Activated naive CD4-positive, alpha-beta T cell treated with anti-CD3 and anti-CD28 coated beads, Interleukin-2, amount 50 U/mL, for 16 hours (primary cell): ENCODE measurements at places on chromosomes 1 and 21.

GRCh38 chr1:55634516-55634915 is 419.4 kb upstream of the USP24 start:
- no peak for DNase-seq

- no peak for DNase-seq
Observed at GRCh38 chr1:180415985-180416633, 86.3 kb downstream of the ACBD6 start.

- peak; percentile 5 for DNase-seq
Observed at GRCh38 chr1:909861-910310, 13.8 kb upstream of the SAMD11 start.

- DNase-seq: no peak
Observed at GRCh38 chr1:173042806-173043205, 7.9 kb downstream of the TNFSF18 start.

GRCh38 chr1:240765732-240766363 is 153.9 kb upstream of the GREM2 start:
- DNase-seq: no peak

- no peak for DNase-seq
Observed at GRCh38 chr21:32206631-32207405, 72.0 kb downstream of the MIS18A start.

DNA sequence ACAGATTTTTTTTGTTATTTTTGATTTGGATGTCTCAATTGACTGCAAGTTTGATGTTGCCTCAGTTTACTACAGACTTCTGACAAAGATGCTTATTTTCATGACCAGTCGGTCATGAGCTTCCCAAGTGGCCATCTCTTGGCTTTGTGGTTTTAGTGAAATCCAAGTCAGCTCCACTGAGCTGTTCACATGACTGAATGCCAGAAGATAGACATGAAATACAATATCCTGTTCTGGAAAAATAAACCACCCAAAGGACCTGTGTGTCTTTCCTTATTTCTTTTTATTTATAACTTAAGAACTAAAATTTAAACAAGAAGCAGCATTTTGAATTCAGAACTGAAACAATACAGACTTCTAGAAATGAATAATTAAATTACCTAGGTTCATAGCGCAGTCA is 89.3 kb downstream of the HMCN1 start:
- DNase-seq: no peak

DNA sequence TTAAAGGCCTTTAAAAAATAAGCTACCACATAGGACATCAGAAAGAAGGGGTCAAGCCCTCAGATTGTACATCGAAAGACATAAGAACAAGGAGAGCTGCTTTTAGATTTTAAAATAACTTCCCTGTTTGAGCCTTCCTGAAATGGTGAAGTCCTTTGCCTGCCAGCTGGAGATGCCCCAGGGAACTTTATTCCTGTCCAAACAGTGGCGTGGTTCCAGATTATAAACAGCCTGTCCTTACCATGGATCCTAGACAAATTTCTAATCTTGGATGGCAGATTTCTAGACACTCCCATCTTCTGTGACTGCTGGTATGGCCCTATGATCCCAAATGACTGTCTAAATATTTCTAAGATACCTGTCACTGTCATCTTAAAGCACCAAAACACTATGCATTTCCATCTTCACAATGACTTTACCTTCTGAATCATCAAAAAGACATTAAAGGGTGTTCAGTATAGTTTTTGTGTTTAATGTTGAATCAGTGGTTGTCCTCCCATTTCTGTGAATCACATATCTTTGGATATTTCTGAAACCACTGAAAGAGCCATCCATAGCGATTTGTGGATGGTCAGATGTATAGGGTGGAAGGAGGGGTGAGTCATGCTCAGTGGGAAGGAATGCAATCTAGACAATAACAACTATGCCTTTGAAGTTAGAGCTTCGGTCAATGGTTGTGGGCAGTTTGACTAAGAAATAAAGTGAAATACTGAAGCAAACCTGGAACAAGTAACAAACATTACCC is 23.2 kb downstream of the ILDR2 start:
- DNase-seq: no peak

DNA sequence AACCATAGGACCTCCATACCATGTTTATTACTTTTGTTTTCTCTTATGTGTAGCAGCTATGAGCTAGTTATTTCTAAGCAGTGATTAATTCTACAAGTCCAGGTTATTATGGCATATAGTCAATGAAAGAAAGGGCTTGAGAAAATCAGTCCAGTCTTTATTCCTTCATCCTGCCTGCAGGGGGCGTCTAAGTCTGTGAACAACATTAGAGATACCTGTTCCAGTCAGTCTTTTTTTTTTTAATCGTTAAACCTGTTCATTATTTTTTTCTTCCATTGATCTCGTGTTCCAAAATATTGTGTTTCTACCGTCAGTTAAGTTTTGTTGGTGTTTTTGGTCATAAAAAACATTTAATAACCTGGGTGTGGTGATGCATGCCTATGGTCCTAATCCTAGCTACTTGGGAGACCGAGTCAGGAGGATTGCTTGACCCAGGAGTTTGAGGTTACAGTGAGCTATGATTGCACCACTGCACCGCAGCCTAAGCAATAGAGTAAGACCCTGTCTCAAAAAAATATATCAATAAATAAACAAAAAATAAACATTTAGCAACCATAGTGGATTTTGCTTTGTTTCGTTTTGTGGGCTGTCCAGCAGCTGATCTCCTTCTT is 29.4 kb upstream of the CD2 start:
- DNase-seq: peak; percentile 83

DNA sequence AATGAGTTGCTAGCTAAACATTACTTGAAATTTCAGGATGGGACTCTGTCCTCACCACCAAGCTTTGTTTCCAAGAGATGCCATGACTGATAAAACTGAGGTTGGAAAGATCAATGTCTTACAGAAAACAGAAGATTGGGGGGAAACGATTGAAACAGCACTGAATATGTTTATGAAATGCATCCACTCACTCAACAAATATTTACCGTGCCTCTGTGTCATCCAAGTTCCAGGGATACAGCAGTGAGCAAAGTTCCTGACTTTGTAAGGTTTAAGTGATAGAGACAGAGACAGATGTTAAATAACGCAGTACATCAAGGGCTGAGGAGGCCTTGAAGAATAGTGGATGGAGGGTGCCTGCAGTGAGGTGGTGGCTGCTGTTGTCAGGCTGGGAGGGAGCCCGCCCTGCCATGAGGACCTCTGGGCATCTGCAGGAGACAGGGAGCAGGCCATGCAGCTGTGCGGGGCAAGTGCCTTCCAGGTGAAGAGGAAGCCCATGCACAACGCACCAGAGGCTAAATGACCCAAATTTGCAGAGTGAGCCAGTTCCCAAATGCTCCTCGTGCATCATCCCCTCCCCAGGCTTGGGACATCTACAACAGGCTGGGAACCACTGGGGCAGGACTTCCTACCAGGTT is 108.0 kb downstream of the HLCS start:
- DNase-seq: no peak

- no peak for DNase-seq
Observed at GRCh38 chr1:28516518-28516956, 10.7 kb downstream of the RCC1 start.

DNA sequence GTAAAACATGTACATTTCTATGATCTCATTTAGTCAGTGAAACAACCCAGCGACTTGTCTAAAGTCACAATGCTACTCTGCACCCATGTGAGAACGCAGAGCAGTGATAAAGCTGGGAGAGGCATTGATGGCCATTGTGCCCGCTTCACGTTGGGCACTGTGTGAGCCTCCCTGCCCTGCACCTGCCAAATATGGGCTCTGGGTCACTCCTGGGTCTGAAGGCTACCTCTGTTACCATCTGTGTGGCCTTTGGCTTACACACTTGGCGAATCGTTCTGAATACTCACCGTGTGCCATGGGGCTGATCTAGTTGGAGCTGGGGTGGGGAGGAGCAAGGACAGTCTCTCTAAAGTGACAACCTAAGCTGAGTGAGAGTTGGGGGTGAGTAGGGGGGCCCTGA is 29.9 kb downstream of the PCSK9 start:
- no peak for DNase-seq

DNA sequence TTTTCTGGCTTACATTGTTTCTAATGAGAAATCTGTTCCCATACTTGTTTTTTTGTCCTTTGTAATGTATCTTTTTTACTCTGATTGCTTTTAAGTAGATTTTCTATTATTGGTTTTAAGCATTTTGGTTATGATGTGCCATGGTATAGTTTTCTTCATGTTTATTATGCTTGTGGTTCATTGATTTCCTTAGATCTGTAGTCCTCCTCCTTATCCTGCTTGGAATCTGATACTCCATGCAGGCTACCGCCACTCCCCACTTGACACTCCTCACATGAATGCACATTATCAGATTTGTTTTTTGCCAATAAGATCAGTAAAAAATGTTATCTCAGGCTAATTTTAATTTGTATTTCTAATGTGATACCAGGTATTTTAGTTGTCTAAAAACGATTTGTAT is 20.8 kb downstream of the UROD start:
- DNase-seq: no peak

GRCh38 chr1:121566346-121566745 is 381.6 kb downstream of the SRGAP2C start:
- no peak for DNase-seq

GRCh38 chr1:40153073-40153770 is 8.0 kb upstream of the RLF start:
- no peak for DNase-seq

DNA sequence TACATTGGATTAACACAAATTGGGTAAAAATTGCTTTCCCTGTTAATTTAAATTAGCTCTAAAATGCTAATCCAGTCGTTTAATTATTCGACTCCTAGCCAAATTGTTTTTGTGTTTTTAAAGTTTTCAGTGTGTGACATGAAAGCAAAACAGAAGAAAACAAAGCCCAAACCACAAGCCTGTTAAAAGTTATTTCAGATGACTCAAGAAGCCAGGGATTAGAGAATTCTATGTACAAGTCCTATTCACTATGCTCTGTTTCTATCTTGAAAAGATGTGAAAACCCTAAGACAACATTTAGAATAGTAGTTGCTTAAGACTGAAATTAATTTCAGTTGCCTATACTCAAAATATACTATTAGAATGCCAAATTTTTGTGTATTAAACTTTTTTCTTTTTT is 294.8 kb upstream of the ADAMTS5 start:
- DNase-seq: no peak
